ENCODE measurements at places on chromosomes 6 and 20.

DNA sequence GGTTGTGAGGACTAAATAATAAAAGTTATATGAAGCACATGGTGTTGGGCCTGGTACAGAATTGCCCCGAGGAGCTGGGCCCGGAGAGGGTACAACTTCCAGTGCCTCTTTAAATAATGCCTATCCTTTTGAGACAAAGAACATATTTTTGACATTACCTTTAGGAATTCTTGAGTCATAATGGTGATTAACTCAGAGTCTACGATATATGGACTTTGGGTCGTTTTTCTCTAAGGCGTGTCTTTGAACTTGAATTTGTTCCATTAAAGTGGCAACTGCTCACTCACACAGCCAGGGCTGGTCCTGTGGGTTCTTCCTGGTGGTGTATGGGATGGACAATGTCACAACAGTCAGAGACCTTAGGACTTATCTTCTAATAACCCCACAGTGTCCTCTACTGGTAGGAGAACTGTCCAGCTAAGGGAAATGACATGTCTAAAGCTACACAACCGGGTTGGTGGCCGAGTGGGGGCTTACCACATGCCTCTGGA lies 106.5 kb downstream of the CDC5L start:
- no peak for DNase-seq

GRCh38 chr6:142356201-142356883 lies 54.5 kb downstream of the ADGRG6 start:
- DNase-seq = no peak

GRCh38 chr20:62178316-62179161 lies 4.3 kb upstream of the MTG2 start:
- no peak for DNase-seq

GRCh38 chr20:9617940-9618339 lies 103.5 kb downstream of the LAMP5 start:
- no peak for DNase-seq

GRCh38 chr20:47215653-47216397 lies 140.7 kb downstream of the ZMYND8 start:
- DNase-seq = no peak

DNA sequence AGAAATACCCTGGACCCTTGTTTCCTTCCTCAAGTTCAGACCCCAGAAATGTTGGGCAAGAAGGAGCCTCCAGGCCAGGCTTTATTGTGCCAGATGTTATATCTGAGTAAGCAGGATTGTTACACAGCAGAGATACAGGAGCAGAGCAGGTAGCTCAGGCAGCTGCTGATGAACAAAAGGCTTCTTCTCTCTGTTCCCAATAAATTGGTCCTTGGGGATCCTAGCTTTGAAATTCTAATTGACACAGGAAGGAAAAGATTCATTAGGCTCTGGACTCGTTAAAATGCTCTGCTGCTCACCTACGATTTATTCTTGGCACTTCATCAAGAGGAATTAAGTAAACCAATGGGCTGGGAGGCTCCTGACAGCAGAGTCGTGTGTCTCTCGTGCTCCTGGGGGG lies 54.2 kb downstream of the RALY start:
- DNase-seq = no peak

GRCh38 chr6:31495580-31495979 lies 2.4 kb upstream of the MICB start:
- no peak for DNase-seq

All from CD4-positive, alpha-beta T cell treated with Interferon gamma for 1 hour (primary cell).